ENCODE measurements at places on chromosomes 6 and 20.

- H3K4me1 ChIP-seq, result no peaks in the 10 kb centered on the region
- no peaks in the 10 kb centered on the region for H3K36me3 ChIP-seq
- no peak overlapping the region for H3K4me3 ChIP-seq
- H3K27me3 ChIP-seq, result no peaks in the 10 kb centered on the region
Observed at GRCh38 chr20:60224914-60225313, 266.7 kb downstream of the CDH26 start.

- no peaks in the 10 kb centered on the region for H3K4me1 ChIP-seq
- no peak overlapping the region for H3K27ac ChIP-seq
- no peaks in the 10 kb centered on the region for H3K36me3 ChIP-seq
- no peak for DNase-seq
- no peaks in the 10 kb centered on the region for H3K27me3 ChIP-seq
- H3K4me3 ChIP-seq, result no peak overlapping the region
Observed at GRCh38 chr20:33836277-33836676, 25.1 kb downstream of the CHMP4B start.

- no peaks in the 10 kb centered on the region for H3K36me3 ChIP-seq
- no peaks in the 10 kb centered on the region for H3K27me3 ChIP-seq
- H3K4me1 ChIP-seq, result no peaks in the 10 kb centered on the region
Observed at GRCh38 chr6:47144306-47144705, 102.2 kb upstream of the ADGRF1 start.

GRCh38 chr20:10560686-10561085, 113.1 kb downstream of the JAG1 start:
- no peak overlapping the region for H3K4me3 ChIP-seq
- H3K27me3 ChIP-seq, result no peaks in the 10 kb centered on the region
- H3K36me3 ChIP-seq, result no peaks in the 10 kb centered on the region
- no peak overlapping the region for H3K27ac ChIP-seq

GRCh38 chr6:36678488-36679042, at the start of gene CDKN1A:
CDKN1A (plus strand) TSS chr6:36678714; CDS start chr6:36684102, 5,388 bp downstream.
- peaks cover 38% of the 10 kb centered on the region for H3K4me1 ChIP-seq
- peak within 1 kb of the TSS; percentile 80 for H3K4me3 ChIP-seq
- peak within 1 kb of the TSS; percentile 98 for H3K27ac ChIP-seq

Data from tibial nerve (tissue), 4 donors.